Activated CD4-positive, alpha-beta T cell treated with anti-CD3 and anti-CD28 coated beads for 36 hours (primary cell): ENCODE measurements at places on chromosomes 4 and X.

DNA sequence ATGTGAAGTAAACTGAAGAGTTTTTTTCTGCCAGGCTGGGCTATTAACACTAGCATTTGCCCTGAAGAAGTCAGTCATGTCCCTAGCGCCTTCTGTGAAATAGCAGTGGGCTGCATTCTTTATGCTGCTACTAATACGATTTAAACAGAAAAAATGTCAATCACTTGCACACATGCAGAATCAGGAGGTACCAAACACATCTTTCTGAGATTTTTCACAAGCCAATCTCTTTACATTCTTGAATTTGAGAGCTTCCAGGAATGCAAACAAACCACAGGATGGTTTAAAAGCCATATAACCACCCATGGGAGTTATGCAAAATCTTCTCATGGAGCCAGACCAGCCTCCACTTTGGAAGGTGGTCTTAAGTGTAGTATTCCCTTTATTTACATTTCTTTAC, 220.1 kb downstream of the IQCM start:
- no peak overlapping the region for H3K27ac ChIP-seq
- H3K4me3 ChIP-seq, result no peak overlapping the region
- H3K27me3 ChIP-seq, result no peaks in the 10 kb centered on the region
- no peak for DNase-seq
- no peaks in the 10 kb centered on the region for H3K4me1 ChIP-seq

DNA sequence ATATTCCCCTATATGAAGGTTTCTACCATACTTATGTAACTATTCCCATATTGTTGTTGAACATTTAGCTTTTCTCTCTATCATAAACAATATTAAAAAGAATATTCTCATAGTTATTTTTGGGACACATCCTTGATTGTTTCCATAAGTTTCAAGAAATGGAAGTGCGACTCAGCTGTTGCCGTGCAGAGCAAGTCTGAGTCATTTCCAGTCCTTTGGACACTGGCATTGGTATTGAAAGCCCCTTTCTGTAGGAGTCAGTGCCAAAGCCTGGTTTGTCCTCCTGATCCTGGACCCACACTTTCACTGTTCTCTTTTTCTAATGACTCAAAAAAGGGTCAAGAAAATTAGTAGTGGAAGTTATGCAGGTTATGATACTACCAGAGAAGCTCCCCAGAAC, 108.3 kb upstream of the DIAPH2 start:
- H3K27me3 ChIP-seq, result peaks cover 2% of the 10 kb centered on the region
- H3K27ac ChIP-seq, result no peak overlapping the region
- no peak for DNase-seq
- no peak overlapping the region for H3K4me3 ChIP-seq
- H3K36me3 ChIP-seq, result no peaks in the 10 kb centered on the region

- no peak for DNase-seq
- H3K27ac ChIP-seq, result no peak overlapping the region
- H3K36me3 ChIP-seq, result no peaks in the 10 kb centered on the region
- no peak overlapping the region for H3K4me3 ChIP-seq
Observed at GRCh38 chr4:159048166-159048886, 54.6 kb upstream of the RAPGEF2 start.

- H3K27ac ChIP-seq, result no peak overlapping the region
- no peak for DNase-seq
- H3K4me3 ChIP-seq, result no peak overlapping the region
- no peaks in the 10 kb centered on the region for H3K36me3 ChIP-seq
Observed at GRCh38 chr4:1866189-1866661, 5.0 kb upstream of the NSD2 start.

DNA sequence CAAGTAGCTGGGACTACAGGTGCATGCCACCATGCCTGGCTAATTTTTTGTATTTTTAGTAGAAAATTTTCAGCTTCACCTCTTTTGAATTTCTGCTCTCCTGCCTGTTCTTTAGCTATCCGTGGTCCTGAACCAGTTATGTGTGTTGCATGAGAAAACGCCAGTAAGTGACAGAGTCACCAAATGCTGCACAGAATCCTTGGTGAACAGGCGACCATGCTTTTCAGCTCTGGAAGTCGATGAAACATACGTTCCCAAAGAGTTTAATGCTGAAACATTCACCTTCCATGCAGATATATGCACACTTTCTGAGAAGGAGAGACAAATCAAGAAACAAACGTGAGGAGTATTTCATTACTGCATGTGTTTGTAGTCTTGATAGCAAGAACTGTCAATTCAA, 13.9 kb downstream of the ALB start:
- no peak for DNase-seq
- no peaks in the 10 kb centered on the region for H3K27me3 ChIP-seq
- no peak overlapping the region for H3K4me3 ChIP-seq
- no peaks in the 10 kb centered on the region for H3K4me1 ChIP-seq

- H3K27me3 ChIP-seq, result peaks cover 23% of the 10 kb centered on the region
- H3K4me3 ChIP-seq, result no peak overlapping the region
- no peak overlapping the region for H3K27ac ChIP-seq
- H3K36me3 ChIP-seq, result no peaks in the 10 kb centered on the region
Observed at GRCh38 chr4:183969596-183969995, 64.5 kb downstream of the STOX2 start.
